Natural killer cell (primary cell): ENCODE measurements at places on chromosomes 5 and 9.
A peak's percentile ranks its signal among the peaks of the same experiment; 100 is the strongest.

GRCh38 chr5:122907276-122907675 is 61.9 kb downstream of the SNX24 start:
- H3K27me3 ChIP-seq, result no peaks in the 10 kb centered on the region
- no peak overlapping the region for H3K27ac ChIP-seq
- DNase-seq, result no peak
- no peak overlapping the region for H3K4me3 ChIP-seq
- peaks cover 11% of the 10 kb centered on the region for H3K4me1 ChIP-seq

DNA sequence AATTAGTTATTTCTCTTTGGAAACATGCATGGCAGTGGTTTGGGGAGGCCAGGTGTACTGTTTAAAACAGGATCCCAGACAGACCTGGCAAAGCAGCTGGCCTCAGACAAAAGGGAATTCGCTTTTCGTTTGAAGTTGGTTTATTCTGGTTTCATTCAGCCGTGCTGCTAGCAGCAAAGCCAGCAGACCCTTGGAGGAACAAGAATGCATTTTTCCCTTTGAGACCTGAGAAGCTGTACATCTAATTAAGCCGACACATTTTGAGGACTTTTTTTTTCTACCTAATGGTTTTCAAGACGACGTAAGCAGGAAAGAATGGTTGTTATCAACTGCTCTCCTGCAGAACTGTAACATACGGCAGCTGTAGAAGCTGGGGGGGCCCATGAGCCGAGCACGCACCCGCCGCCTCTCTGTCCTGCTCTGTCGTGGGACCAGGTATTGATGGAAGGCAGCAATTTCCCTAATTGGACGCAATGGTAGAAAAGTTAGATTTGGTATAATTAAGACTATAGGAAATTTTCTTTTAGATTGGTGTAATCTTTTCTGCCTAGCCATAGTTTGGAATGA is 13.6 kb downstream of the PLEKHG4B start:
- no peak overlapping the region for H3K4me3 ChIP-seq
- no peak for DNase-seq
- no peak overlapping the region for H3K27ac ChIP-seq
- no peaks in the 10 kb centered on the region for H3K27me3 ChIP-seq
- no peaks in the 10 kb centered on the region for H3K36me3 ChIP-seq
- peaks cover 3% of the 10 kb centered on the region for H3K4me1 ChIP-seq

DNA sequence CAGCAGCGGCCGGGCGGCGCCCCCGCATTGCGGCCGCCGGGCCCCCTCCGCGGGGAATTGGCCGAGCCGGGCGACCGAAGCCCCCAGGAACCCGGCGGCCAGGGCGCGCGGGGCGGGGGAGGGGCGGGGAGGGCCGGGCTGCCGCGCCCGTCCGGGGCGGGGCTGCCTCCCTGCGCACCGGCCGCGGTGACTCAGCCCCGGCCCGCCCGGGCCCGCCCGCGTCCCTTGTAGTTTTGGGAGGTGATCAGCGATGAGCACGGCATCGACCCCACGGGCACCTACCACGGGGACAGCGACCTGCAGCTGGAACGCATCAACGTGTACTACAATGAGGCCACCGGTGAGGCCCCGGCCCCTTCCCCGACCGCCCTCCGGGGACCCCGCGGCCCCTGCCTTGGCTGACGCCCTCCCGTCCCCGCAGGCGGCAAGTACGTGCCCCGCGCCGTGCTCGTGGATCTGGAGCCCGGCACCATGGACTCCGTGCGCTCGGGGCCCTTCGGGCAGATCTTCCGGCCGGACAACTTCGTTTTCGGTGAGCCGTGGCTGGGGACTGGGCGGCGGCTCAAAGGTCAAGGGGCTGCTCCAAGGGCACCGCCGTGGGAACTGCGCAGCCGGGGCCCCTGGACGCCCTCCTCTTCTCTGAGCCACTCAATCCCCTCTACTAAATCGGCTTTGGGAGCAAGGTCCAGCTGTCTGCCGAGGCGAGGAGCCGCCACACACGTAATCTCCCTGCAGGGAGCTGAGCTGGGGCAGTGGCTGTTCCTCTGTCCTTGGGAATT is 592 bp downstream of the TUBB4B start:
- H3K36me3 ChIP-seq, result peaks cover 17% of the 10 kb centered on the region
- H3K4me3 ChIP-seq, result peak overlapping the region; percentile 41
- peak overlapping the region; percentile 60 for H3K27ac ChIP-seq
- H3K27me3 ChIP-seq, result no peaks in the 10 kb centered on the region
- H3K4me1 ChIP-seq, result peaks cover 46% of the 10 kb centered on the region

GRCh38 chr9:82532504-82533180 is 530.3 kb downstream of the RASEF start:
- no peak overlapping the region for H3K27ac ChIP-seq
- no peak overlapping the region for H3K4me3 ChIP-seq
- no peak for DNase-seq
- H3K27me3 ChIP-seq, result no peaks in the 10 kb centered on the region
